ENCODE measurements at places on chromosomes 6 and 20. TPM values are rescaled to one million over a fixed set of nuclear protein-coding genes. Genes with fewer than 3 reads are reported as not detected.

The HLA-DMB gene
- 0.32 TPM for total RNA-seq

The BACH2 gene
- total RNA-seq: 32.8 TPM

The LY6G6F gene
- not detected for total RNA-seq

The MUC21 gene
- total RNA-seq: 0.35 TPM

DNA sequence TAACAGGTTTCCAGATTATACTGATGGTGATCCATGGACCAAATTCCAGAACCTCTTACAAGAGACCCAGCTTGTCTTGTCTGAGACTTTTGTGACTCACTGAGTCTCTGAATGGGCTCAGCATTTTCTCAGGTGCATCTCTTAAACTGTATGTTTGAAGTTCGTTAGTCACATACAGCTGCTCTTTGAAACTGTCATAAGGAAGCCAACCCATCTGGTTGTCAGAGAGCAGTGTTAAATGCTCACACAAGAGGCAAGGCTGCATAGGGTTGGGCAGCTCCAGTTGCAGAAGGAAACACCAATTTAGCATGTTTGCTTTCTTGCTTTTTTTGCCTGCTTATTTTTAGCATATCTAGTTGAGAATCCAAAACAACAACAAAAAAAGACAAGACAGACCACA, 47.1 kb downstream of the TRIM27 start:
- ATAC-seq: no peak

DNA sequence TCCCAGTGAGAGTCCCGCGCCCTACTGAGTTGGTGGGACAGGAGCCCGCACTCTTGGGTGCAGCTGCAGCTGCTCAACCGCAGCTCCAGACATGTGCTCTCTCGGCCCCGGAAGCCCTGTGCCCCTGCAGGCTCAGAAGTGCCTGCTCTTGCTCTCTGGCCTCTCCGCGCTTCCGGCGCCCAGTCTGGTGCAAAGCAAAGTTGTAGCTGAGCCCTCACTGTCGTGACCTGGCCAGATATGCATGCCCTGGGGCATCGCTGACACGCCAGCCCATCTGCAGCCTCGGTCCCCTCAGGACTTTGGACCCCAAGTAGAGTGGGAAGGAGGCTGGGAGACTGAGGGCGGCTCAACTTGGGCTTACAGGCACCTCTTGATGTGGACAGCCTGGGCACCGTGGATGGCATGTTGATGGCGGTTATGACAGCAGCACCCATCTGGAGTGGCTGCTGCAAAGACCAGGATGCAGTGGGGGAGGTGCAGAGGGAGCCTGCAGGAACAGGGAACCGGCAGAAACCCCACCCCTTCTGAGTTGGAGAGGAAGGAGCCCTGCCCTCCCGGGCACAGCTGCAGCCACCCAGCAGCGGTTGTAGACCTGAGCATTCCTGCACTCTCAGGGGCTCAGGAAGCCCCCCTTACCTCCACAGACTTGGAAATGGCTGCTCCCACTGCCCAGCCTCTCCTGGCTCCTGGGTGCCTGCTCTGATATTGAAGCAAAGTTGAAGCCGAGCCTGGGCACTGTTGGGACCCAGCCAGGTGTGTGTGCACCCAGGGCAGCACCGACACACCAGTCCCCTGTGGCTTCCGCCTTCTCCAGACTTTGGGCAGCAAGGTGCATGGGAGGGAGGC, 462.6 kb downstream of the TBC1D32 start:
- no peak for ATAC-seq

DNA sequence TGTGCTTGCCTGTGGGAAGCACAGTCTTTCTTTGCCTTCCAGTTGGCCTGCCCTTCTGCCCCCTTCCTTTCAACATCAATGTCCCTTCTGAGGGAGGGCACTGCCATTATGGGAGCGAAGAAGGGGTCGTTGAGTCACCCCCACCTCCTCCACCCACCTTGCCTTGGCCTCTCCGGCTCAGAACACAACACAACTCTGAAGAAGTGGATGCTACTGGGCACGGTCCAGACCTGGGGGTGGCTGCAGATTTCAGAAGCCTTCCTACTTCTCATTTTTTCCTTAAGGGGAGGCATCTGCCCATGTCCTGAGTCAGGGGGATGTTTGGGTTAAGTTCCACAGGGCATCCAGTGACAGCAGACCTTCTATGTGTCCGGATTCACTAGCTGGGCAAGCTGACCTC, 72.1 kb downstream of the GFOD1 start:
- no peak for ATAC-seq

DNA sequence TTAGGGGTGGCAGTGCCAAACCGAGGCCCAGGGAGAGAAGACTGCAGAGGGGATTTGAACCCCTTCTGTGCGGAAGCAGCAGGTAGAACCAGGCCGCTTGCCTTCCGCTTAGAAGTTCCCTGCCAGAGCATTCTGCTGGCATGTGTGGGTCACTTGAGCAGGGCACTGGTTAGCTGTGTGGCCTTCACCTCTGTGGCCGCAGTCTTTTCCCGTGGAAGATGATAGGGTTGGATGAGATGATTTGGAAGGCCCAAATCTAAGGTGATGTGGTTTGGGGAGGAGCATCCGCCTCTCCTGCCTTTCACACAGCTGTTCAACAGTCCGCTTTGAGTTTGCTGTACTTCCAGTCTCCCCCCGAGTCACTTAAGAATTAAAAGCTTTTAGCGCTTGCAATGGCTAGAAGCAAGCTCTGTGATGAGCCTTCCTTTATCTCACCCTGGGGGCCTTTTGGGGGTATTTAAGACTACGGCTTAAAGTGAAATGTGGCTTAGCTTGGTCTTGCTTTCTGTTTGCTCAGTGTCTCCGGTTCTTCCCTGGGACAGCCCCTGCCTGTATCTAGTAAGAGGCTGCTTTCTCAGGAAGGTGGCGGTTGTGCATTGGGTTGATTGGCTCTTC, 743 bp downstream of the CMTR1 start:
- ATAC-seq: peak; percentile 26

DNA sequence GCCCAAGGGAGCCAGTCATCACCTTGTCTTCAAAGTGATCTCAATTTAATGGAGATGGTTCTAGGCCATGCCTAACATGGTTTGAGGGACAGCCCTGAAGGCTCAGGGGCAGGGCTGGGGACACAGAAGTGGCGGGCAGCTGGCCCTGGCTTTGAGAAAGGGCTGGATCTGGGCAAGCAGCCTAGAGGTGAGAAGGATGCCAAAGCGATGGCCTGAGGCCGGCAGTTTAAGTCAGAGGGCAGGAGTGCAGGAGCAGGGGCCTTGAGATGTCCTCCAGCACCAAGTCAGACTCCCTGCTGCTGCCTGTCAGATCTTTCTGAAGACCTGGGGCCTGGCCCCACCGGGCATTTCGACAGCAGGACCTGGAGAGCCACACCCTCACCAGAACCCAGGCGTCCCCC, 28.4 kb upstream of the APMAP start:
- no peak for ATAC-seq

- ATAC-seq: peak; percentile 98
These were observed 46.3 kb upstream of the NHSL1 start for GRCh38 chr6:138545621-138545980.

DNA sequence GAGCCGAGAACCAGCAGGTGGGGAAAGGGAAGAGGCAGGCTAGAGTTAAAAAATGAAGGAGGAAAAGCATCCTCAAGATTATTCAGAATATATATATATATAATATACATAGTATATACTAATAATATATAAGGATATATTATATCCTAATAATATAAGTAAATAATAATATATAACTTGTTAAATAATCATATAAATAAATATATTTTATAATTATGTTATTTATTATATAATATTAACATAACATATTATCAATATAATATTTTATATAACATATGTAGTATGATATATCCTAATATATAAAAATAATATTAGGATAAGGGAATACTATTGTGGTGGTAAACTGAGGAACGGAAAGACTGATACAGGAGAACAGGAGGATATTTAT, 171.8 kb downstream of the TRIM27 start:
- no peak for ATAC-seq

- ATAC-seq: no peak
These were observed 95.5 kb upstream of the SCGN start for GRCh38 chr6:25556516-25556915.

- no peak for ATAC-seq
These were observed 7.9 kb upstream of the SIRPA start for GRCh38 chr20:1887321-1887720.

DNA sequence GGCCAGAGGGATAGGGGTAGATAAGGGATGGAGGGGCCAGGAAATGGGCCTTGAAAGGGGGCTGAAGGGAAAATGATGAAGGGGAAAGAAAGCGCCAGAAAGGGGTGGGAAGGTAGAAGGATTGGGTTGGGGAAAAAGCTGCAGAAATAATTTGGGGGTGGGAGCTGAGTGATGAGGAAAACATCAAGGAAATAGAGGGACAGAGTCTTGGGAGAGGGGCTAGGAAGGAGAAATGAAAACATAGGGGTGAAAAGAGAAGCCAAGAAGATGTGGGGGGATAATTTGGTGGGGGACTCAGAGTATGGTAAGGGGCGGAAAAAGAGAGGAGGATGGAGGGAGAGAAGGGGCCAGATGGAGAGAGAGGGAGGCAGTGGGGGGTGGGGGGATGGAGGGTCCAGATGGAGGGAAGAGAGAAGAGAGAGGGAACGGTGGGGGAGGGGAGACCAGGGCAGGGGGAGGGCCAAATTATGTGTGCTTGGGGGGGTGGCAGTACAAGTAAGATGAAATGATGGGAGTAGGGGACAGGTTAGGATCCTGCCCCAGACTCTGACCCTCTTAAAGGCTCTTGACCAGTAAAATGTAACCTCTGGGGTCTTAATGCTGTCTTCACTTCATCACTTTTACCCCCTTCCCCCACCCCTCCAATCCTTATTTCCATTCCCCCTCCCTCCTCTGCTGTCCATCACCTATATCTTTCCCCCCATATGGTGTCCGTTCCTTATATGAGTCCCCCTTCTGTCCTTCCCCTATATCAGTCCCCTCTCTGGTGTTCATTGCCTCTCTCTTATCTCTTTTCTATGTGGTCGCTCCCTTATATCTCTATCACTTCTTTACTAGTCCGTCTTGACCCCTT, 852 bp downstream of the SYNGAP1 start:
- ATAC-seq: no peak

GRCh38 chr20:37575884-37576283, 48.2 kb upstream of the BLCAP start:
- no peak for ATAC-seq

DNA sequence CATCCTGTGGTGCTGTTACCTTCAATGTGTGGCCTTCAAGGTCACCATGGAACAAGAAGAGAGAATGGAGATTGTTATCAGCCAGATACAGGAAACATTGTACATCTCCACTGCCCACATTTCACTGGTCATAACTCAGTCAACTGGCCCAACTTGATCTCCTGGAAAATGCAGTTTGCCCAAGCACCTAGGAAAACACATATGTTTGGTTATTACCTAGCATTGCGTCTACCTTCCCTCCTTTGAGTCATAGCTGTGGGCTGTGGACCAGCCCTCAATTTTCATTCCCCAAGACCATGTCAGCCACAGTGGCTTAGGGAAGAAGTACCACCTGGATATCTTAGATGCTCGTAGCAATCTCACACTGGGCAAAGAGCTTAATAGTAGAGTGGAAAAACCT, 513.4 kb downstream of the KIF16B start:
- no peak for ATAC-seq

DNA sequence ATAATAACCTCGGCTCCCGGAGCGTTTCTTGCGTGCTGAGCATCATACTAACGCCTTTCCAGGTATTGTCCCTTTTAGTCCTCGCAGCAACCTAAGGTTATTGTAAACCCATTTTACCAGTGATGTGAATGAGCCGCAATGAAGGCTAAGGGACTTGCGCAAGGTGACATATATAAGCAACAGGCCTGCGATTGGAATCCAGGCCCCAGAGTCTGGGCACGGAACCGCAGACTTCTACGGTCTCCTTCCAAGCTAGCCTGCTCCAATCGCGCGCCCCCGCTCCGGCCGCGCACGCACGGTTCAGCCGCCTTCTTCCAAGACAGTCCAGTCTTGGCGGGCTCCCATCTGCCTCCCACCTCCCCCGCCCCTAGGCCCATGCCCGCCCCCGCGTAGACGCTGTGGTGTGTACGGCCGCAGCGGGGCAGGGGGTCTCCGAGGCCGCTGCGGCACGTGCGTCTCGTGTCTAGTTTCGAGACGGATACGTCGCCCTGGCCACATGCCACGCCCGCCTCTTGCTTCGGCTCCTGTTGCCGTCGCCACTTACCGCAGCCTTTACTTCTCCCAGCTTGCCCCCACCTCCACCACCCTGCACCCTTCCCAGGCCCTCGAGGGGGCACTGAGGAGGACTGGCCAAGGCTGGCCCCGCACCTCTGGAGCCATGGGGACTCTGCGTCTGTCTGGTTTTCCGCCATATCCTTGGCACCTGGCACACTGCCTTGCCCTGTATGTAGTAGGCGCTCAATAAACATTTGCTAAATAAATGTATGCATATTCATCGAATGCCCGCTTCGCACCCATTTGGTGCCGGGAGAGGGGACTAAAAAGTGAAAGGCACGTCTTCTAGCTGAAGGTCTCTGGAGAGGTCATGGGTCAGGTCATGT, 855 bp upstream of the GFOD1 start:
- ATAC-seq: peak; percentile 11
